Testis (tissue), 5 donors: ENCODE measurements at places on chromosomes 3 and 15. TPM values are rescaled to one million over a fixed set of nuclear protein-coding genes. Genes with fewer than 3 reads are reported as not detected.

DNA sequence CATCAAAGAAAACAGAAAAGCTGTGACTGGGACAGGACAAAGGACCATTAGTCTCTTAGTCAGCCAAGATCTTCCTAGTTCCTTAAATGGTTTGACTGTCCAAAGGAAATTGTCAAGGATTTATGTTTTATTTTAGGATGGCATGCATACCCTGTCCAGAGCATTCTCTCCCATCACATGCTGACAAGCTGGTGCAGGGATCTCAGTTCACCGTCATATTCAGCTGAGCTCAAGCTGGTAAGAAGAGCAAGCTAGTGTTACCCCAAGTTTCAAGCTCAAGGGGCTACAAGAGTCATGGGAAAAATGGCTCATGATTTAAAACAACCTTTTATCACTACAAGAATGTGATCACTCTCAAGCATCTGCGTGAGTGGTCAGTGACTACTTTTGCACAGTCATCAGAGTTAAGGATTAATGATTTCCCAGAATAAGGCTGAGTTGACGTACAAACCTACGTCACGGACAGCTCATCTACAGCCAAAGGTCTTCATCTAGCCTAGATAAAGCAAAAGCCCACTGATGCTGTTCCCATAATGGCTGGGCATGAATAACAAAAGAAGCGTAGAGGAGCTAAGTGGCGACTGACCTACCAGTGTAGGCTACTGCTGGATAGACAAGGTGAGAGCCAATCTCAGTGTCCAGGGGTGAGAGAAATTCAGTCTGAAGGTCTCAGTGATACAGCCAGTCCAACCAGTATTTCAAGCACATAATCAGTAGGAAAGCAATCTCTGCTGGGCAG is 157.5 kb downstream of the GABRB3 start:
- DNase-seq: no peak

- DNase-seq: no peak
Observed at GRCh38 chr3:102570511-102570910, 135.7 kb downstream of the ZPLD1 start.

DNA sequence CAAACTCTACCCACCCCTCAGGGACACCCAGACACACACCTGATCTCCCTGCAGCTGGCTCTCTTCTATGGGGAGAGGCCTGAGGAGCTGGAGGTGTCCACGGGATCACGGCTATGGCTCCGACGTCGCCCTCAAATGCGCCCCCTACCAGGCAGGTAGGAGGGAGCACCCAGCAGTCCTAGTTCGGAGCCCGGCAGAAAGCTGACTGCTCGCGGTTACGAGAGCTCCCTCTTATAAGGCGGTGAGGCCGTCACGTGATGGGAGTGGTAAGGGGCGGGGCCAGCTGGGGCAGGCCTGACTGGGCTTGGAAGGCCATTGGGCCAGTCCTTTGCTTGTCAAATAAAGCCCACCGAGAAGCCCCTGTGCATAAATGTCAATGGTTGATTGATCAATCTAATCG is at the start of gene PRR20G:
Gene PRR20G, minus strand, starts transcription at position 207 of the 400 bp plus-strand sequence. CDS start 681 bp downstream, outside the sequence.
- DNase-seq: peak; percentile 81

GRCh38 chr3:187041362-187042307 is 97.7 kb downstream of the RPL39L start:
- DNase-seq: no peak

DNA sequence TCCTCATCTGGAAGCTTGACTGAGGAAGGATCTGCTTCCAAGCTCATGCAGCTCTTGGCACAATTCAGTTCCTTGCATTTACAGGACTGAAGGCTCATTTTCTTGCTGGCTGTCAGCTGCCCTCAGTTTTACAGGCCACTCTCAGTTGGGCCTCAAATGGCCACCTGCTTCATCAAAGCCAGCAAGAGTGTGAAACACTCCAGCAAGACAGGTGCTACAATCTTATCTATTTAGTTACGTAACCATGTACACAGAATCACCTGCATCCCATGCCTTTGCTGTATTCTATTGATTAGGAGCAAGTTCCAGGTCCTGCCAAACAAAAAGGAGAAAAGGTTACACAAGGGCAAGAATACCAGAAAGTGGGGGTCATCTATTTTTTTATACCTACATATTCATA is 40.8 kb downstream of the RHCG start:
- no peak for DNase-seq

DNA sequence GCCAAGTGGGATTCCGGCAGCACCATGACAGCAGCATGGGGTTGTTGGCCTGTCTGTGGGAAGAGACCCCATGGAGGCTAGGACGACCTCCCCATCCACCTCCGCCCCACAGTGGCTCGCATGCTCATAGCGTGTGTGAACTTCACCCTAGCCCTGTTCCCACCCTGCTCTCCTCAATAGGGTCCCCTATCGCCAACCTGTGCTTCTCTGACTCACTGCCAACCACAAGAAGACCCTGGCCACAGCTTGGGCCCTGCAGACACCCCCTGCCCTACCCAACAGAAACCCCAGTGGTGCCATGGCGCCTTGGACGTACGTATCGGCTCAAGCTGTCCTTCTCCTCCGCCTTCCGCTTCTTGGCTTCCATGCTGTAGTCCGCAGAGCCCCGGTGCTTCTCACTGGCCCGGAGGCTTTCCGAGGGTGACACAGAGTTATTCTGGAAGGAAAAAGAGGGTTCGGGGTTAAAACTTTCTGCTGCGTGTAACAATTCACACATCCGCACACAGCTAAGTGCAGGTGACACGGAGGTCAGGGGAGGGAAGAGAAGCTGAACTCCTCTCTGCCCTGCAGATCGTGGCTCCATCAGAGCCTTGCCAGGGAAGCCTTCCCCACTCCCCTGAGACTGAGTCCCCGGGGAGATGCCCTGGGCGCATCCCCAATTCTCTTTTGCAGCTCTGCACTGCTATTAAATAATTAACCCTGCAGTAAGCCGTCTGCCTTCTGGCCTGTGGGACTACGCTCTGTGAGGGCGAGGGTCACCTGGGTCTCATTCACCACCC is 37.3 kb downstream of the TLE3 start:
- no peak for DNase-seq

DNA sequence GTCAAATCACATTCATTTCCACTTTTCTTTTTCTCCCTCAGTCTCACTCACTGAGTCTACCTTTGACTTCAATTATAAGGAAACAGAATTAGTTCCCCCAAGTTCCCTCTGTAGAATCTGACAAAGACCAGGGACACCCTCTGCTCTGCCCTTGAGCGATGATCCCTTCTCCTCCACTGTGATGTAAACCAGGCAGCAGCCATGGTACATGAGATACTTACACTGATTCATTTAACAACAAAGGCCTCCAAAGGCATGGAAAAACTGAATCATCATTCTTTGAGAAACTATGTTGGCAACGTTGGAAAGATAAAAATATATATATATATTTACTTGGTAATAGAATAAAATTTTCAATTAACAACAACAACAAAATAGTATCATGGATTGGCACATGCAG is 84.1 kb downstream of the P3H2 start:
- no peak for DNase-seq

DNA sequence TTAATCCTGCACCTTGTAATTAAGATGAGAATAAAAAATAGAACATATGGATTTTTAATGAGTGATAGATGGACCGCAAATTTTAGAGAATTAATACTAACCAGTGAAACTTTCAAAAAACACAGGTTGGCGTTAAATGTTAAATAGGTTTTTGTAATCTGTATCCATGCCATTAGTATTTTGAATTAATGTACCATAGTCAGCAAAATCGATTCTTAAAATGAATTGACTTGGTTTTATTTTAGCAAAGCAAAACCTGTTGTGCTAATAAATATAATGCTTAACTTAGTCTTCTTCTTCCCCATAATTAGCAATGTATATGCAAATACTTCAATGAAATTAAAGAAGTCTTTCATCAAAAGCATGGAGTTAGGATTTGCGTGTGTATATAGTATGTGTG is 63.1 kb downstream of the EPHA6 start:
- no peak for DNase-seq

- no peak for DNase-seq
Observed at GRCh38 chr3:108887777-108888176, 65.2 kb downstream of the TRAT1 start.

GRCh38 chr15:64006642-64007041 is 39.6 kb downstream of the DAPK2 start:
- DNase-seq: no peak

DNA sequence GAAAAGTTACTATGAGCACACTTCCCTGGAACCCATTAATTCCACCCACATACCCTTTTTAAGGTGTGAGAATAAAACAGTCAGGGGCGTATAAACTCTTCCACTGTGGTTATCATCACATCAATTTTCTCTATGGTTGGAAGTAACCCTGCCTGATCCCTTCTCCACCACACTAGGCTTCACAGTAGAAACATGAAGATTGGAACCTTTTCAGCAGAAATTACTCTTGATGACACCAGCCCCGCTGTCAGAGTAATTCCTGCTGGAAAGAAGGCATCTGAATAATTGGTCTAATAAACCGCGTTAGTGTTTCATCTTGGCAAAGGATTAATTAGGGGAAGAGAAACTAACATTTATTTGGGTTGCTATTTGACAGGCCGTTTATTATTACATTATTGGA is 278.4 kb downstream of the MFSD1 start:
- no peak for DNase-seq

DNA sequence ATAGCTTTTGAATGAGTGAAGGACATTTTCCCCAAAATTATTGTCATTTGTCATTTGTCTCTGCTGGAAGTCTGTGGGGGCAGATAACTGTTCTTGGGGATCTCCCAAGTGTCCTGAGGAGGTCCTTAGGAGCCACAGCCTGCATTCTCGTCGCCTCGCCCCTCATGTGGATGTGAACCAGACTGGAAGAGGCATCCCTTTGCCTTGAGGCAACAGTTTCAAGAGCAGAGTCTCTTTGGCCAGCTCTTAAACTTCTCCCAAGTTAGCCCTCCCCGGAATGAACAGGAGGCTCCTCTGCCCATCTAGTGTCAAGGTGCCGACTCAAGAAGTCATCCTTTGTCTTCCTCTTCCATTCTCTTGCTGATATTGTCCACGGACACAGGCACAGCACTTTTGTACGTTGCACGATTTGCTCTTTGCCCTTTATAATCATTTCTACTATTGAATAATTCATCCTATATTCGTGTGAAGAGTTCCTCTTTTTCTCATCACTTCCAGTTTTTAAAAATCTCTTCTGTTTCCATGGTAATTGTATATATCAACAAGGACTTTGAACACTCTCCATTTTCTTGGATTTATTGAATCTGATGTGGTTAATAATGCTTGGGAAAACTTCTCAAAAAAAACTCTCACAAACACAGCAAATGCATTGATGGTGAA is 40.8 kb upstream of the CD47 start:
- no peak for DNase-seq

- DNase-seq: no peak
Observed at GRCh38 chr3:172227340-172228035, 188.1 kb downstream of the FNDC3B start.

GRCh38 chr3:157051055-157051454 is 108.9 kb downstream of the CCNL1 start:
- DNase-seq: no peak

DNA sequence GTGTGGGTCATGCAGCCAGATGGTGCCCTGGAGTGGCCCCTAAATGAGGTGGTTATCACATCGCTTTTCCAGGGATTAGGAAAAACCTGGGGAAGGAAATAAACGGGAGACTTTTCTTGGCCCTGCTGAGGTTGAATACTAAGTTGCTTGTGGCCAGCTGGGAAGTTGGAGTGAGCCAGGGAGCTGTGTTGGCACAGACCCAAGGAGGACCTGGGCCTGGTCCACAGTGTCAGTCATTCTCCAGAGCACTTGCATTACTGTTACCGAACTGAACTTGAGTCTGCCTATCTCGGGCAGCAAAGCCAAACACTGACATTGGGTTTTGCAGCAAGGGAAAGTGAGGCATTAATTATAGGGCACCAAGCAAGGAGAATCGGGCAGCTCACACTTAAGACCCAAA is 339.0 kb downstream of the GABRB3 start:
- no peak for DNase-seq

The COL6A6 gene
- total RNA-seq: 1.7 TPM

The GNAI2 gene
- total RNA-seq: 343 TPM

The TMEM108 gene
- 16.1 TPM for total RNA-seq

The THOC7 gene
- total RNA-seq: 22.5 TPM

The COX5A gene
- 107 TPM for total RNA-seq

The SH2D7 gene
- total RNA-seq: 1.5 TPM

The JMJD7 gene
- 18.6 TPM for total RNA-seq

The LRTM1 gene
- total RNA-seq: not detected
